ENCODE measurements at places on chromosomes 7 and 10. TPM values are rescaled to one million over a fixed set of nuclear protein-coding genes. Genes with fewer than 3 reads are reported as not detected.

CHAT gene
- 0.56 TPM for total RNA-seq

SPDYE5 gene
- not detected for total RNA-seq

FAM204A gene
- total RNA-seq = 103 TPM

PBLD gene
- total RNA-seq = 6.2 TPM

ZNF3 gene
- 50.8 TPM for total RNA-seq

LRRN3 gene
- not detected for total RNA-seq

PGAM2 gene
- total RNA-seq = not detected

PRDX3 gene
- total RNA-seq = 234 TPM

CPXM2 gene
- total RNA-seq = not detected

CNTNAP2 gene
- 47.8 TPM for total RNA-seq

MORN4 gene
- total RNA-seq = 13.4 TPM

BNIP3 gene
- total RNA-seq = 33.2 TPM

PAPOLB gene
- 0.17 TPM for total RNA-seq

FAM131B gene
- total RNA-seq = 1.9 TPM

HOGA1 gene
- not detected for total RNA-seq

MYO1G gene
- total RNA-seq = 0.20 TPM

SH2B2 gene
- 11.3 TPM for total RNA-seq

ODAD2 gene
- 1.2 TPM for total RNA-seq

FBXO24 gene
- 0.44 TPM for total RNA-seq

CCDC172 gene
- total RNA-seq = not detected
